ENCODE measurements at places on chromosomes 6 and 20.

- no peak for DNase-seq
Observed at GRCh38 chr6:11366934-11367637, 134.6 kb upstream of the NEDD9 start.

GRCh38 chr20:35404614-35405259 lies 7.0 kb downstream of the UQCC1 start:
- DNase-seq = no peak

- DNase-seq = no peak
Observed at GRCh38 chr6:127907960-127908640, 7.2 kb upstream of the THEMIS start.

GRCh38 chr6:142965164-142965563 lies 20.2 kb upstream of the HIVEP2 start:
- no peak for DNase-seq

- DNase-seq = no peak
Observed at GRCh38 chr6:141406761-141407160, 726.0 kb upstream of the GJE1 start.

DNA sequence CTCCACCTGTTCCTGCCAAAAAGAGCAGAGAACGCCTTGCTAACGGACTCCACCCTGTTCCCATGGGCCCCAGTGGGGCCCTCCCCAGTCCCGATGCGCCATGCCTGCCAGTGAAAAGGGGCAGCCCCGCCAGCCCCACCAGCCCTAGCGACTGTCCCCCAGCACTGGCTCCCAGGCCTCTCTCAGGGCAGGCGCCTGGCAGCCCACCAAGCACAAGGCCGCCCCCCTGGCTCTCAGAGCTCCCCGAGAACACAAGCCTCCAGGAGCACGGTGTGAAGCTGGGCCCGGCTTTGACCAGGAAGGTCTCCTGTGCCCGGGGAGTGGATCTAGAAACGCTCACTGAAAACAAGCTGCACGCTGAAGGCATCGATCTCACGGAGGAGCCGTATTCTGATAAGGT lies 201.8 kb downstream of the SASH1 start:
- no peak for DNase-seq

- DNase-seq = no peak
Observed at GRCh38 chr20:45500022-45500421, 15.4 kb downstream of the SPINT3 start.

GRCh38 chr20:52172392-52173047 lies 19.1 kb downstream of the ZFP64 start:
- no peak for DNase-seq

- DNase-seq = no peak
Observed at GRCh38 chr6:36822506-36823269, 16.6 kb downstream of the CPNE5 start.

DNA sequence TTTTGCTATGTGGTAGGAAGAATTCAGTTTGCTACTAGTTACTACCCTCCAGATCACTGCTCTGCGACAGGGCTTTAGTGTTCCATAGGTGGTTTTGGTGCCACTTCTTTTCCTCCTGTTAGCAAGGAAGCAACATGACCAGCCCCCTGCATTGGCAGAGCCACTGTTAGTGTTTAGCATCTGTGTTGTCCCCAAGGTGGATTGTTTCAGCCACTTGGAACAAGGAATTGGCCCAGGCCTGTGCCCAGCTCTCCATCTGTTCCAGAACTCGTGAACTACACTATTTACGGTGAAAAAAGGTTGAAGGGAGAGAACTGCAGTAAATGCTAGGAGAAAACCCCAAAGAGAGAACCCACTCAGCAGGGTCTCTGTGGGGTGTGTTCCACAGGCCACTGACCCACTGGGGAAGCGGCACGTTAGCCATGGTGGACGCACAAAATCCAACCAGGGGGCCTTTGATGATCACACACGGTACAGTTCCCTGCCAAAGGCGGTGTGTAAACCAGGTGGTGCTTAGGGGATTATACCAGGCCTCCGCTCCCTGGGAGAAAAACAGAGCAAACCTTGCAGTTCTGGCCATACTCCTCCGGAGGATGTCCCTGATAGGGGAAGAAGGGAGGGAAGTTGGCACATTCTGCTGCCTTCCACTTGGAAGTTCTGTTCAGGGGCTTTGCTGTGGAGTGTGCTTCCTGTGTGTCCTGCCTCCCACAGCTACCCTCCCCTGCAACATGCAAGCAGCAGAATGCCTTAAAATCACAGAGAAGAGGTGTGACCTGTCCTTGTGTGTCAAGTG lies 72.3 kb downstream of the LYRM2 start:
- DNase-seq = no peak

Measured in H1 (cell line).